ENCODE measurements at places on chromosomes 7 and 10.

DNA sequence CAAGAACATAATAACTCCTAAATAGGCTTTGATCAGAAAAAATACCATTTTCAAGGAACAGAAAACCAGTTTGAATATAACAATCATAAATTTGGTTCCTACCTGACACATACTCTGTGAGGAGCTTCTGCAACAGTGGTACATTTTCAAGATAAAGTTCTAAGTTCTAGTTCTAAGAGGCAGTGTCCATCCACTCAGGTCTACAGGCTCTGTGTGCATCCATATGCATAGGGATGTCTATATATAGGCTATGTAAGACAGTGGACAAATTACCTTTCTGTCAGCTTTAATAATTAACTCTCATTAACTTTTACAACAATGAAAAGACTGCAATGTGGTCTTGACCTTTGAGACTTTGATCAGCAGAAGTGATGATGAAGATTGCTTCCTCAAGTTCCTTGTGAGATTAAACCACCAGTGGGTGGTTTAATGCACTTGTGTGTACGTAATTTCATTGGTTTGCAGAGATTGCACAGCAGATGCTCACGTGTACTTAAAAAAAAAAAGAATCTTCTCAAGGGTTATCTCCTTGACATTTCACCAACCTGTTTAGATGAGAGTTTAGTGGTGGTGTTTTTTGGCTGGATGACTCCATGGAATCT lies at the start of gene SLC26A3:
Gene SLC26A3, minus strand, starts transcription at position 215 of the 602 bp plus-strand sequence. CDS start 8,714 bp downstream, outside the sequence.
- no peak for DNase-seq

GRCh38 chr7:123627851-123628250 lies 26.2 kb downstream of the ASB15 start:
- DNase-seq, result no peak

GRCh38 chr10:109348324-109348723 lies 575.0 kb downstream of the XPNPEP1 start:
- DNase-seq, result no peak

DNA sequence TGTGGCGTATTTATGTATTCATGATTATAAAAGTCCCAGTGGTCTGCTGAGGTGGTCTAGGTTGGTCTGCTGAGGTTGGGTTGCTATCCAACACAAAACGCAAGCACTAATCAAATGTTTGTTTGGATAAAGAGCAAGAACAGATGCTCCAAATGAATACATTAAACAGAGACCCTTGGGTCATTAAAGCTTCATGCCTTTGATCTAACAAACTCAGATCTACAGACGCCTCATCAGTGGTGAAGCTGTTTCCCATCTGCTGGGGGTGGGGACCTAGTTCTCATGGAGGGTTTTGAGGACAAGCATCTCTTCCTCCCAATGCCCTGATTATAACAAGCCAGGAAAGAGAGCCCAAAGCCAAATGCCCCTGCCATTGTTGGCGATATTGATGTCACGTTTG lies 786.7 kb downstream of the NRG3 start:
- no peak for DNase-seq

DNA sequence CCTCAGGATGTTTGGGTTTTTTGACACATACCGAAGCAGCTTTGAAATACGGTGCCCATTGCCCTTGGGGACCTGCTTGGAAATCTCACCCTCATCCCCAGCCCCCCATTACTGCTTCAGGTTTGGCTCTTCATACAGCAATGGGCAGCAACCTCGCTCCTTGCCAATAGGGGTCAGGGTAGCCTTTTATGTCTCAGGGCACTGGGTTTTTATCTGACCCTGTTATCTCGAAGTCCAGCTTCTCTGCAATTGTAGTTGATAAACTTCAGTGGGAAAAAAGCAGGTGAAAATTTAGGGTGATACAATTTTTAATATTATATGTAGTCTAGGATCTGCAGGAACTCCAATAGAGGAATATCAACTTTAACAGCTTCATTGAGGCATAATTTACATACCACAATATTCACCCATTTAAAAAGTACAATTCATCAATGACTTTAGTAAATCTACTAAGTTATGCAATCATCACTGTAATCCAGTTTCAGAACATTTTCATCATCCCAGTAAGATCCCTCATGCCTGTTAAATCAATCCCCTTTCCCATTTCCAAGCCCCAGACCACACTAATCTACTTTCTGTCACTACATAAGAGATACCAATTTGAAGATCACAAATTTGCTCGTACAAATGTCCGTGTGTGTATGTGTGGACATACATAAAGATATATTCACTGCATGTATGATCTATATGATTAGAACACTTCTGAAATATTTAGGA lies 386.2 kb downstream of the KCNMA1 start:
- no peak for DNase-seq

DNA sequence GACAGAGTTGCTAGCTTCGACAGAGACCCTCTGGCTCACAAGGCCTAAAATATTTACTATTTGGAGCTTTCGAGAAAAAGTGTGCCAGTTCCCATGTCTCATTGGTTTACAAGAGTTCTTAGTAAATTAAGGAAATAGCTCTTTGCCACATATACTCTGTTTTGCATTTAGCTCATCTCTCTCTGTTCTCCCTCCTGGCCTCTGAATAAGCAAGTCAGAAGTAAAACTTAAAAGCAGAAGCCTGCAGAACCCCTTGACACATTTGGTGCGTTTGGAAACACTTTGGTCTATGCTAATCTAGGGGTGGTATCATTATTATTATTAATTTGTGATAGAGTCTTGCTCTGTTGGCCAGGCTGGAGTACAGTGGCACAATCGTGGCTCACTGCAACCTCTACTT lies 6.4 kb downstream of the CARD11 start:
- no peak for DNase-seq

DNA sequence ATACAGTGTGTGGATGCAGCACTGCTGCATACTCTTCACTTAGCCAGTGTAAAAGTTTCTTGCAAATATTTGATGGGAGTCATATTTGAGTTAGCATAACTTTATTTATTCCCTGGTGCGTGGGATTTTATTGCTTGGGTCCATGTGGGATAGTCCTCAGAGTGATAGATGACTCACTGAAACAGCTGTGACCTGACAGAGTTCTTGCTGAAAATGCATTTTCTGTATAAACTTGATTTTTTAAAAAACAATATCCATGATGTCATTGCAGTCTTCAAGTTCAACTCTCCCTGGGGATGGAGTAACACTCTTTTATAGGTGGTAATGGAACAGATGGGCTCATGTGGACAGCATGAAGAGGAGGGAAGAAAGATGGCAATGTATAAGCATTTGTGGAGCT lies 310.0 kb downstream of the PPP1R3A start:
- no peak for DNase-seq

- DNase-seq, result no peak
These were observed 98.6 kb upstream of the BTBD16 start for GRCh38 chr10:122172361-122173008.

GRCh38 chr7:31056775-31057346 lies 4.8 kb downstream of the ADCYAP1R1 start:
- no peak for DNase-seq

DNA sequence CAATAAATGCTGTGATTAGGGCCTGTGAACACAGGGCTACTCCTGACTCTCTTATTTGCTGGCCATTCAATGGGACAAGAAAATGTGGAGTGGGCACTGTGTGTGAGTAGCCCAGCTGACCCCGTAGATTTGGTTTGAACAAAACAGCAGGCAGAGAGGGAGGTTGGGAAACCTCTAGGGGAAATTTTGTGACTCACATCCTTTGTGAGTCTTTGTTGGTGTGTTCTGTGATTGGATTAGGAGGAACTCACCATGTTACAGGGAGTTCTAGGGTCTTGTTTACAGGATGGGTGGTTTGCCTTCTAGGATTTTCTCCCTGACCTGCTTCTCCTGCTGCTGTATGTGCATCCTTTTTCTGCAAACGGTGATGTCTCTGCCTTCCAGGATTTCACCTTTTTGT lies 128.3 kb upstream of the MKI67 start:
- DNase-seq, result no peak

- no peak for DNase-seq
These were observed 81.6 kb downstream of the RPS24 start for GRCh38 chr10:78115135-78115853.

Data from GM04503 (cell line).